Activated CD8-positive, alpha-beta T cell treated with anti-CD3 and anti-CD28 coated beads, Interleukin-2, amount 10 ng/mL, durations not matched to agents 7 days and 5 days (primary cell): ENCODE measurements at places on chromosomes 16 and 17. TPM values are rescaled to one million over a fixed set of nuclear protein-coding genes. Genes with fewer than 3 reads are reported as not detected.

GRIN2A gene
- not detected for total RNA-seq

GRIN2C gene
- total RNA-seq: 0.18 TPM

ESRP2 gene
- 0.18 TPM for total RNA-seq

KCNAB3 gene
- 8.8 TPM for total RNA-seq

ZNF205 gene
- not detected for total RNA-seq

SIRT7 gene
- total RNA-seq: 55.0 TPM

KRTAP4-9 gene
- not detected for total RNA-seq

KRTAP2-2 gene
- not detected for total RNA-seq

TMEM235 gene
- not detected for total RNA-seq

ZG16 gene
- not detected for total RNA-seq

TOM1L1 gene
- total RNA-seq: not detected

NPTX1 gene
- 16.7 TPM for total RNA-seq

DCTPP1 gene
- total RNA-seq: 92.8 TPM

ENPP7 gene
- not detected for total RNA-seq

EVPLL gene
- not detected for total RNA-seq
